ENCODE measurements at places on chromosomes 3 and 15.

- no peak for DNase-seq
These were observed 46.3 kb downstream of the GOLIM4 start for GRCh38 chr3:168049367-168049974.

- DNase-seq, result no peak
These were observed 39.3 kb downstream of the FNDC3B start for GRCh38 chr3:172078721-172079120.

DNA sequence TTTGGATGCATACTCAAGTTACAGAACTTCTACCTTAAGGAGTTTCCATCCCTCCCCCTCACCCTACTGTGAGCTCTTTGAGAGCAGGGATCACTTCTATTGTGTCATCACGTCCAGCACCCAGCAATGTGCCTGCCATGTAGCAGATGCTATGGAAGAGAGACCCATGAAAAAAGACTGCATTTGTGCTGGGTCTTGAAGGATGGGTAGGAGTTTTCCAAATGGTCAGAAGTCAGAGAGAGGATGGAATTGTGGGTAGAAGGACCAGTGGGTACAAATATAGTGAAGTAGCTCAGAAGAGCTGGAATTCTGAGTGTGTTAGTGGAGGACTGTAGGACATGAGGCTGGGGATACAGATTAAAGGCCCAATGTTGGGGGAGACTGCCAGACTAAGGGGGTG is 141.7 kb downstream of the SRGAP3 start:
- DNase-seq, result no peak

DNA sequence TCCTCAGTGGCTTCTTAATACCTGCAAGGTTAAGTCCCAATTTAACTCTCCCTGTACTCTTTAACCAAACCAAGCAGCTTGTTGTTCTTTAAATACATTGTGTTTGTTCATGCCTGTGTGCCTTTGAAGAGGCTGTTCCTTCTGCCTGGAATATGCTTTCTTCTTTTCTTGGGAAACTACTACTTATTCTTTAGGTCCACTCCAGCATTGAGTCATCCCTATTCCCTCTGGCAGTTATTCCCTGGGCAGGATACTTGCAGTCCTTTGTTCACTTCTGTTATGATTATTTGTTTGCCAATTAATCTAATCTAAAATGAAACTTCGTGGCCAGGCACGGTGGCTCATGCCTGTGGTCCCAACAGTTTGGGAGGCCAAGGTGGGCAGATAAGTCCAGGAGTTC is 139.3 kb downstream of the ZNF609 start:
- no peak for DNase-seq

DNA sequence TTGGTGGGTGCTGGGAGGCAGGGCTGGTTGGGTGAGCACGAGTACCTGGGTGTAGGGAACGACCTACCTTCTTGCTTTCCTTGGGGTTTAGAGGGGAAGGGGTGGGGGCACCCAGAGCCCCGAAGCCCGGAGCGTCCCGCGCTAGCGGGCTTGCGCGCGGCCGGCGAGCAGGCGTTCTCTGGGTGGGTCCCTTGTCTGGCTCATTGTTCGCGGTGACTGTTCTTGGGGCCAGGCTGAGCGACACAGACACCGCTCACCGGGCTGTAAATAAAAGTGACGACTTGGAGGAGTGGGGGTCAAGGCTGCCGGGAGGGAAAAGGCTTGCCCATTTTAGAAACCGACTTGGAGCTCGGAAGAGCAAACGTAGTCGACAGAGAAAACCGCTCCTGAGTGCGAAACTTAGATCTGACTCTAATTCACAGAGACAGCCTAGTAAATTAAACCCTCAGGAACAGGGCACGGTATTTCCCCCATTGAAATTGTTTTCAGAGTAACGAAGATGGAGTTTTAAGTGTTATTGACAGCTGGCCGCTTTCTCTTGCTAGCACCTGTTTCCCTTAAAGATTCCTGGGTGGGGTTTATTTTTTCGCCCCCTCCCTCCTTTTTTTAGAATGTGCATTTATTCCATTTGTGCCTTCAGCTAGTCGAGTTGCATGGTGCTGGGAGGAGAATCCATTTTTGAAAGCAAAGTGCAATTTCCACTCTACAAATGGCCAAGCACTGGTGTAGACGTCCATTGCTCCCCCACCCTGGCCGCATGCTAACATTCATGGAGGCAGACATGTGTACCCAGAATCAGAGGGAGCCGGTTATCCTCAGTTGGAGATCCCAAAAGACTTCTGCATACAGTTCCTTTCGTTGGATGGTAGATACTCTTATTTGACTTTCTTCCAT is 532.1 kb upstream of the SEMA6D start:
- DNase-seq, result peak; percentile 5

- no peak for DNase-seq
These were observed 53.6 kb upstream of the AP4E1 start for GRCh38 chr15:50854601-50855490.

DNA sequence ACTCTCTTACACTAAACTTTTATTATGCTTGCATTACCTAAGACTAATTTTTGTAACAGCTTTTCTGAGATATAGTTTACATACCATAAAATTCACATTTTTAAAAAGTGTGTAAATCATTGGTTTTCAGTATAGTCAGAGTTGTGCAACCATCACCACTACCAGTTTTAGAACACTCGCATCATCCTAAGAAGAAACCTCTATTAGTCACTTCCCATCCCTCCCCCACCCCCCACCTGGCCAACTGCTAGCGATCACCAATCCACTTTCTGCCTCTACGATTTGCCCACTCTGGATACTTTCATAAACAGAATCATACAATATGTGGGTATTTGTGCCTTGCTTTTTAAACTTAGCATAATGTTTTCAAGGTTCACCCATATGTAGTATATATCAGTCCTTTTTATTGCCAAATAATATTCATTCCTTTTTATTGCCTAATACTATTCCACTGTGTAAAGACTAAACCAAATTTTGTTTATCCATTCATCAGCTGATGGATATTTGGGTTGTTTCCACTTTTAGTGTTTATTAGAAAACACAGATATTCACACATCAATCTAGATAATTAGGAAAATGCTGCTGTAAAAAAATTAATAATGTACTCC is 23.0 kb downstream of the UBP1 start:
- DNase-seq, result peak; percentile 30

GRCh38 chr3:95134693-95135413 is 1072.0 kb downstream of the NSUN3 start:
- DNase-seq, result no peak

- no peak for DNase-seq
These were observed 347.9 kb downstream of the MCTP2 start for GRCh38 chr15:94579286-94579685.

- DNase-seq, result peak; percentile 73
These were observed at the start of gene GADL1 for GRCh38 chr3:30894521-30895251. Gene GADL1 (minus strand): TSS chr3:30894661. CDS start chr3:30894614, 47 bp downstream.

DNA sequence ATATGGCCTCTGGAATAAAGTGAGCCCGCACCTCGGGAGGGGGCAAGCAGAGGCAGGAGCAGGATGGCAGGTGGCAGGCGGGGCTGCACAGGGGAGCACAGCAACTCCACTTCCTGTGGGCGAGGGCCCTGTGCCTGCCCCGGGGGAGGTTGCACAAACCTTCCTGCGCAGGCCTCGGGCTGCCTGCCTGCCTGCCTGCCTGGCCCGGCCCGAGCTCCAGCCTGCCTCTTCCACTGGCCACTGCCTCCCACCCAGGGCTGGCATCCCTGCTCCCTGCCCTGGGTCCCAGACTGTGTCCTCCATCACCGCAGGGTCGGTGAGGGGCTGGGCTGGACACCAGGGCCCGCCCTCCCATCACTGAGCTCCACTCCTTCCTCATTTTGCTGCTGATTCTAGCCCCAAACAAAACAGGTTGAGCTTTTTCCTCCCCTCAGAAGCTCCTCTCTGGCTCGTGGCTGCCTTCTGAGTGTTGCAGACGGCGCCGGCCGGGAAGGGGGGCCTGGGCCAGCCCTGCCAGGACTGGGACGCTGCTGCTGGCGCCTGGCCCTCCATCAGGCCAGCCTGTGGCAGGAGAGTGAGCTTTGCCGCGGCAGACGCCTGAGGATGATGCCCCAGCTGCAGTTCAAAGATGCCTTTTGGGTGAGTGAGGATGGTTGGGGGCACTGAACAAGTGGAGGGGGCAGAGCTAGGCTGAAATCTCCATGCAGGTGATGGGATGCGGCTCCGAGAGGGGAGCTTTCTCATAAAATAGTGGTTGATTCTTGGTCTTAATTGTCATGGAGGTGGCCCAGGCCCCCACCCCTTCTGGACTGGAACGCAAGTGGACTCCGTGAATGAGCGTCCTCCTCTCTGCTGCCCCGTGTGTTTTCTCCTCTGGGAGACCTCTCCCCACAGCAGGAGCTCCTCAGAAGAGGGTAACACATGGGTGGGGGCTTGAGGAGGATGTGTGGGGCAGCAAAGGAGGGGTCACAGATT is at the start of gene PSTPIP1:
Gene PSTPIP1 (plus strand): TSS at position 156 of the 975 bp plus-strand sequence. CDS start 448 bp downstream, at position 604.
- DNase-seq, result peak; percentile 76

DNA sequence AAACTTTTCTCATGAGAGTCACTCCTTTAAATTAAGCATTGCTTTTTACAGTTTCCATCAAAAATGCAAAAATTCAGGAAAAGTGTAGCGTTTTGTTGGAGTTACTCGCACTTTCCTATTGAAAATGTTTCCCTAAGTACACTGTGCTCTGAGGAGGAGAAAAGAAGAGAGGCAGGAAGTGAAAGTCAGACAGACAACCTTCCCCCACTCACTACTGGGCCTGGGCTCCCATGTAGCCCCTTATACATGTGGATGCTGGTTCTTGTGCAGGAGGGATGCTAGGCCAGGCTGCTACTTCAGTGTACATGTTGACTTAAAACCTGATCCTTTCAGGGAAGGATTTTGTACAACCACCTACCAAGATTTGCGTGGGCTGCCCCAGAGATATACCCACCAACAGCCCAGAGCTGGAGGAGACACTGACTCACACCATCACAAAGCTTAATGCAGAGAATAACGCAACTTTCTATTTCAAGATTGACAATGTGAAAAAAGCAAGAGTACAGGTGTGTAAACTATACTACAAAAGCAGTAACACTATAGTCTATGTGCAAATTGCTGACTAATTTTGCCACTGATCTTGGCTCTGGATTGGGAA is 15.1 kb downstream of the KNG1 start:
- no peak for DNase-seq

Measured in common myeloid progenitor, CD34-positive (primary cell).